ENCODE measurements at places on chromosomes 12 and 14.
A peak's percentile ranks its signal among the peaks of the same experiment; 100 is the strongest.

DNA sequence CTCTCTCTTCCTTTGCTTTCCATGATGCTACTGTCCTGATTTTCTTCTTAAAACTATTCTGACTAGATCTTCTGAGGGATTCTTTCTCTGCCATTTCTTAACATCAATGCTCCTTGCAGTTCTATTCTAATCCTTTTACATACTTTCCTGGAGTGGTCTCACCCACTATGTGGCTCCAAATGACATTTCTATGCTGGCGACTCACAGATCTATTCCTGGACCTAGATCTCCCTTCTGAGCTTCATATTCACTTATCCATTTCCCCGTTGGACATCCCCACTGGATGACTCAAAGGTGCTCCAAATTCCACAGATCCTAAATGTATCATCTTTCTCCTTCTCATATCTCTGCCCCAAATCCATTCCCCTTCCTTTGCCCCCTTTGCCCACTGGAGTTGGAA lies 4.1 kb downstream of the TEP1 start:
- DNase-seq, result no peak

GRCh38 chr14:35987731-35988130 lies 161.6 kb downstream of the BRMS1L start:
- DNase-seq, result no peak

- peak; percentile 52 for DNase-seq
These were observed 32.6 kb upstream of the CD9 start for GRCh38 chr12:6167327-6168280.

GRCh38 chr14:20606190-20606901 lies 15.2 kb upstream of the RNASE12 start:
- no peak for DNase-seq

GRCh38 chr12:106425061-106425702 lies 67.6 kb downstream of the POLR3B start:
- no peak for DNase-seq

DNA sequence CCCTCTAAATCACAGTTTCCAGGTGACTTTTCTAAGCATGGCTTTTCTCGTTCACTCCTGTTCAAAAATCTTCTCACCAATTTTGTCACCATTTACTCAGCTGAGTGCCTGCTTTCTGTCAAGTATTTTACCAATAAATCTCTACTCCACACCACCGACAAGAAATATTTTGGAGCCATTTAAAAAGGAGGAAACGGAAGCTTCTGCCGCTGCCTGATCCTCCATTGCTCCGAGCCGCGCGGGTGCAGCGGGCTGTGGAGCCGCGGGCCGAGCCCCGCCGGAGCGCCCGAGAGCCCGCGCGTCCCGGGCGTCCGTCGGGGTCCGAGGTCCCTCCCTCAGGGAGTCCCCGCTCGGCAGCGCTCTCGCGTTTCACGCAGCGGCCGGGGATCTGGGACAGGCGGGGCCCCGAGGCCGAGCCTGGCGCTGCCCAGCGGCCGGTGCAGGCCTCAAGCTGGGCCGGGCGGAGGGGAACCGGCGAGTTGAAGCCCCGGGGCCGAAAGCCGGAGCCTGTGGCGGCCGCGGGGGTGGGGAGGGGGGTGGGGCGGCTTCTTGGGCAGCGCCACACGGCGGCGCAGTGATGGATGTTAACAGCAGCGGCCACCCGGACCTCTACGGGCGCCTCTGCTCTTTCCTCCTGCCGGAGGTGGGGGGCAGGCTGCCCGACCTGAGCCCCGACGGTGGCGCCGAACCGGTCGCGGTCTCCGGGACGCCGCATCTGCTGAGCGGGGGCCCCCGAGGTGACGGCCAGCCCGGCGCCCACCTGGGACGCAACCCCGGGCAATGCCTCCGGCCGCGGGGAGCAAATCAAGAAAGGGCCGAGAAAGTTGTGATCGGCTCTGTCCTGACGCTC lies 1.1 kb upstream of the HEBP1 start:
- DNase-seq, result peak; percentile 19

- DNase-seq, result no peak
These were observed 3.6 kb upstream of the DNAJC22 start for GRCh38 chr12:49342914-49343731.

- DNase-seq, result no peak
These were observed 172.8 kb upstream of the KITLG start for GRCh38 chr12:88753066-88753465.

DNA sequence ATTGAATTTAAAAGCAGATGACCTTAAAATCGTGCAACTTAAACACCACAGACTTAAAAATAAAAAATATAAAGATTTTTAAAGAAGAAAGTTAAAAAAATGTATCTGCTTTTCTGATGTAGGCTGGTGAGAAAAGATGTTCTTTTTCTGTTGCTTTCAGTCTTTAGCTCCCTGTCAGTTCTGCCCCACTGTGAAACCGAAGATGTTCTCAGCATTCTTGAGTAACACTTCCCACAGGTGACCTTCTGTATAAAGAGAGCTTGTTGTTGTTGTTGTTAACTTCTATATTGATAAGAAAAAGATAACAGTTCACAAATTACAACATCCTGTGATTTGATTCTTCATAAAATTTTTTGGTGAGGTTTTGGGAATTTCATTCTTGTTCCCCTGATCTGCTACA lies 377.9 kb upstream of the RGS6 start:
- no peak for DNase-seq

DNA sequence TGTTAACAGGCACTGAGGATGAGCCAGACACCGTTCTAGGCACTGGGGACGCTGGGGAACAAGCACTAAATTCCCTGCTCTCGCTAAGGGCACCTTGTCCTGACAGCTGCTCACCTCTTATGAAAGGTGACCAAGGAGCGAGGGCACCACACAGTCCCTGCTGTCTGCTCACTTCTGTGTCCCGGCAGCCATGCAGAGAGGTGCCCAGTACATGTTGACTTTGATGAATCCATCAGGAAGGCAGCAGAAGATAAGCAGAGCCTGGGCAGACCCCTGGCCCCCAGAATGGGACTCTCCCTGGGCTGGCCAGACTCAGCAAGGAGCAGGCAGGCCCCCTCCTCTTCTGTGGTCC lies 14.1 kb downstream of the C14orf132 start:
- DNase-seq, result no peak

- no peak for DNase-seq
These were observed 162.7 kb downstream of the KITLG start for GRCh38 chr12:88417531-88417930.

- DNase-seq, result no peak
These were observed 26.4 kb upstream of the NOS1 start for GRCh38 chr12:117387832-117388231.

DNA sequence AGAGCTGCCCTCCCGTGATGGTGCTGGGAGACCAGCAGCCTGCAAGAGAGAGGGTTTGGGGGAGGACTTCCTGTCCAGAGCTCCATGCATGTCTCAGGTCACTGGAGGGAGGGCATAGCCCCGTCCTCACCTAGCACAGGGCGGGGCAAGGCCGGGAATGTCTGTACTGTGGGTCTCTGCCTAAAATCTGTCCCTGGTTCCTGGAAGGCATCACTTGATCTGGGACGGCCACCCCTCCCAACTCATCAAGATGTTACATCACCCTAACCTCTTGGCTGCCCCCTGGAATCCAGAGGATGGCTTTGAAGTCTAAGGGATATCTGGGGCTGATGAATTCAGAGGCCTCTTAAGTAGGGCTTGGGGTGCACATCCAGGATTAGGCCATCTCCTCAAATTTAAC lies 37.0 kb upstream of the MEG3 start:
- no peak for DNase-seq

- no peak for DNase-seq
These were observed 25.4 kb upstream of the C14orf180 start for GRCh38 chr14:104554088-104554607.

DNA sequence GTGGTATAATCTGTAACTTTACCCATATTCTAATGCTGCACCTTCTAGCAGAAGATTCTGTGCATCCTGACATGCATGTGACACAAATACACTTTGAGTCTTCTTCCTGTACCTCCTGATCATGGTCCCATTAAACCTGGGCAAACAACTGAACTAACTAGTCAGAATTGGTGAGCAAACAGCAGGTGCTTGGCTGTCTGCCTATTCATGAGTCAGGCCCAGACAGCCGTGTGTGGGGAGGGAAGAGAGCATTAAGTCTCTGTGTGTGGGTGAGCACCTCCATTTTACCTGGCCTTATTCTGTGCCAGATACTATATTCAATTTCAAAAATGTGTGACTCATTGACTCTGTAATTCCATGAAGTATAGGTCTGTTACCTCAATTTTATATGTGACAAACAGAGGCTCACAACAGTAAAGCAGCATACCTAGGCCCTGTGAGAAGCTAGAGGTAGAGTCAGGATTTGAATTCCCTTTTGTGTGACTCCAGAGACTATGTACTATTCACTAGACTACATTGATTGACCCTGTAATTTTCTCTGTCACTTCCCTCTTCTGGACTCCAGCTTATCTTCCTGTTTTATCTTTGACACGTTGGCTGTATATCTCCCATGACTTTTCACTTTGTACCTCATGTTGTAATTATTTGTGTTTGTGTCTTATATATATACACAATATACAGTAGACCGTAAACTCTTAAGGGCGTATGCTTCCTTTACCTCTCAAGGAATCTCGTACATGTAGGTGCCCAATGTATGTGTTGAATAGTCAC lies 32.2 kb downstream of the SUSD6 start:
- no peak for DNase-seq

DNA sequence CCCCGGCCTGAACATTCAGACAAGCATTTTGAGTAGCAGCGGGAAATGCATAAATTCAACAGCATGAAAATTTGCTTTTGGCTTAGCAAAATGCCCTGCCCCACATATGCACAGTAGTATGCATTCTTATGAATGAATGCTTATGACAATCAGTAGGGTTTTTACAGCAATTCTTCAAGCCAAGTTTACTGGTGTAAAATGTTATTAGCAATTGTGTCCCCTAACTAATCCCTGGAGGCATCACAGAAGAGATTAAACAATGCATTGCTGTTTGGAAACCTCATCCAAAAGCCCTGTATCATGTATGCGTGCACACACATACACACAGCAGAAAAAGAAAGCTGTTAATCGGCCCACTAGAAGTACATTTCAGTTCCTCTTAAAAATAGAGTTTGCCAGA lies 406.5 kb downstream of the LRIG3 start:
- no peak for DNase-seq

DNA sequence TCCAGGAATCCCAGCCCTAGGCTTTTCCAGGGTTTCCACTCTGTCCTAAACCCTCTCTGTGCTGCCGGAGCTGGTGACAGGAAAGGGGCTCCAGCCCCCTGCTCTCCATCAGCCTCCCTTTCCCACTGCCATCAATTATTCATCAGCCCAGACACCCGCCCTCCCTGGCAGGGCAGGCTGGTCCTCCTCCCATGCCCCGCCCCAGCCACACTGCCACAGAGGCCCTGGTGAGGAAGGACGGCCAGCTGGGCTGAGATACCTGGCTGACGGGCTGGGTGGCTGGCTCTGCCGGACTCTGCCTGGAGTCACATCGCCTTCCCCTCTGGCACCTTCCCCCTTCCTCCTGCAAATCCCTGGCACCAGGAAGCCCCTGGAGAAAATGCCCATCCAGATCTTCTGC lies 11.9 kb upstream of the SMARCD1 start:
- DNase-seq, result no peak

DNA sequence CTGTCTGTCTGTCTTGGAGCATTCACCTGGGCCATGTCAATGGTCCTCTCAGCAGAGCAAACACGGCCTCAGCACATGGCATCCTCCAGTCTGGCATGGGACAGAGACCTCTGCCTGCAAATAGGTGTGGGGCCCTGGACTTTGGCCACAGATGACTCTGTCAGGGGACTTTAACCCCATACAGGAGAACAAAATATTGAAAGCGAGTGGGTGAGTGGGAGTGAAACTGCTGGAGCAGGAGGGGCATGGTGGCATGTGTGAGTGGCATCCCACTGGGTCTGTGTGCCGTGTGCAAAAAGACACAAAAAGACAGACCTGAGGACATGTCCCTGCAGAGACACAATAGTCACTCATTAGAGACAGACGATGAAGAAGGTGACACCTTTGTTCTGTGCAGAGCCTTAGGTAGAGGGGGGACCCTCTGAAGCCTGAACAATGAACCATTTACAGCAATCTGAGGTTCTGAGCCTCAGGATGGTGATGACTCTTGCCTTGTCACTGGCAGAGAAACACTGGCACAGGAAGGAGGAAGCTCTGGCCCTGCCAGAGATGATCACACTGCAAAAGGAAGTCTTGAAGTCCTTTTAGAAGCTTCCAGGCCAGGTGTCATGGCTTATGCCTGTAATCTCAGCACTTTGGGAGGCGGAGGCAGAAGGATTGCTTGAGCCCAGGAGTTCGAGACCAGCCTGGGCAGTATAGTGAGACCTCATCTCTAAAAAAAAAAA lies 7.5 kb downstream of the LAG3 start:
- no peak for DNase-seq

GRCh38 chr14:102479107-102479506 lies 30.5 kb downstream of the ANKRD9 start:
- no peak for DNase-seq

GRCh38 chr12:48040354-48040753 lies 36.1 kb upstream of the COL2A1 start:
- DNase-seq, result no peak

DNA sequence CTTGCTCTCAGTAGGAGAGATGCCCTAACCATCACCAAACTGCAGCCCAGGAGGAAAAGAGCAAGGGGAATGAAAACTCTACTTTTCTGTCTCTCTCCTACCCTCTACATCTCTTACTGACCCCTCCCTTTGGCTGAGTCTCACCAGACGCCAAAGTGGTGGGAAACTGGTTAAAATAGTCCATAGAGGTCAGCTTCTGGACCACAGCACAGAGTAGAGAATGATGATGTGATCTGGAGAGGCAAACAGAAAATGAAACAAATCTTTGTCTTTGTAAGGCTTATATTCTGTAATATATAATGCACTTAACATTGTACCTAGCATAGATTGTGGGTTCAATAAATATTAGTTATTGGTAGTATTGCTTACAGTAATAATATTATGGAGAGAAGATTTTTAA lies 81.0 kb upstream of the GARIN2 start:
- no peak for DNase-seq

GRCh38 chr12:116736962-116737773 lies 701 bp downstream of the SPRING1 start:
- DNase-seq, result no peak

GRCh38 chr12:42857106-42857505 lies 267.6 kb upstream of the PRICKLE1 start:
- no peak for DNase-seq

- no peak for DNase-seq
These were observed 95.9 kb downstream of the PAH start for GRCh38 chr12:102821149-102821548.

DNA sequence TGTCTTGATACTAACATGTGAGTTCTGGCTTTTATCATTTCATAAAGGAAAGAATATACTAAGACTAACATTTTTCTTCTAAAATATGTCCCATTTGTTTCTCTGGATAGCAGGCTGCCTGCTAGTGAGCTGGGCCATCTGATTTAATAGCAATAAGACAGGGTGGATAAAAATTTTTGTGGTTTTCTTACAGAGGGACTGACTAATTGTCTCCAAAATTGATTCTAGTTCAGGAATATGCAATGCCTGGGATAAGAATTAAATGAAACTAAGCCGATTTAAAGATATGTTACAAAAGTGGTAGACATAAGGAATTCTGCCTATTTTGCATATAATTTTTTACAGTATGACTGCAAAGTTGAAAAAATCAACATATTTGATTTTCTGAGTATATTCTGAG lies 252.9 kb upstream of the NAV3 start:
- no peak for DNase-seq

GRCh38 chr14:51576879-51577278 lies 74.8 kb upstream of the FRMD6 start:
- no peak for DNase-seq

Data from GOT3 (cell line).